ENCODE measurements at places on chromosomes 3 and 15.
A peak's percentile ranks its signal among the peaks of the same experiment; 100 is the strongest.

DNA sequence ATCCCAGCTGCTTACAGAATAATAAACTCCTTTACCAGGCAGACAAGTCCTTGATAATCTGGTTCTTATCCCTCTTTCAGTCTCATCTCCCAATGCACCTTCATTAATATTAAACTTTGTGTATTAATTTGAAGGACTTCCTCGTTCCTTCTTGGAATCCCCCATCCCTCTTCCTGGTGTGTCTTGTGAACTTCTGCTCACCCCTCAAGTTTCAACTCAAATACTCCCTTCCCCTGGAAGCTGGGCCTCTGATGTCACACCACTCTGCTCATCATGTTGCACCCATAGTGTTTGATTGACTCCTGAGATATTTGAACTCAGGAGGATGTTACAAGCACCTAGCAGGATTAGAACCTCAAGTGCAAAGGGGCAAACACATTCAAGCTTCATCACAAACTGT, 3.3 kb upstream of the STT3B start:
- DNase-seq, result no peak

GRCh38 chr3:50609071-50609762, 2.4 kb downstream of the CISH start:
- peak; percentile 49 for DNase-seq

DNA sequence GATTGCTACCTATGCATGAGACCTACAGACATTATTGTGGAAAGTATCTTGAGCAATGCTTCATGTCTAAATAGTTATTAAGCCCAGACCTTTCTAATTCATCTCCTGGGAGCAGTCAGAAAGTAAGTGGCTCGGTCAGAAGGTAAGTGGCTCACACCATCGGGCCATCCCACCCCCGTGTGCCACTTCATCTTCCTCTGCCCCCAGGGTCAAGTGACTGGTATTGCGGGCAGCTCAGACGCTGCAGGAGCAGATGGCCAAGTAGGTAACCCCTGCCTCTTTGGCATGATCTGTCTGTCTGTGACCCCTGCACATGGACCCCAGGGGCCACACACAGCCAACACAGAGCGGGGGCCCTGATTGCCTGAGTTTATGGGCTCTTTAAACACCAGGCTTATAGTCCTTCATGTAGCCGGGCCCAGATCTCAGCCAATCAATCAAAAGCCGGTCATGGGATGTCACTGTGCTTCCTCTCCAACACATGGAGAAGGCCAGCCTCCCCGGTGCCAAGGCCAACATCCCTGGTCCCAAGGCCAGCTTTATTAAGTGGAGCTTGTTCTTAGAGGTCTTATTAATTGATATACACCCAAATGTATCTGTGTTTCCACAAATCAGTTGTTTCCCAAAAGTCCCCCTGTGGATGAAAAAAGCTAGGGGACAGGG, 42.9 kb downstream of the LARP6 start:
- DNase-seq, result no peak

- DNase-seq, result no peak
Measured at GRCh38 chr3:46986055-46986730, 6.7 kb downstream of the NBEAL2 start.

GRCh38 chr3:47910233-47910632, 106.0 kb downstream of the MAP4 start:
- DNase-seq, result no peak

GRCh38 chr3:192068464-192069254, 607.7 kb downstream of the PYDC2 start:
- no peak for DNase-seq
